Stimulated activated CD8-positive, alpha-beta memory T cell treated with anti-CD3 and anti-CD28 coated beads, Interleukin-15, amount 100 ng/mL, for 48 hours (primary cell): ENCODE measurements at places on chromosomes 2 and 18.

DNA sequence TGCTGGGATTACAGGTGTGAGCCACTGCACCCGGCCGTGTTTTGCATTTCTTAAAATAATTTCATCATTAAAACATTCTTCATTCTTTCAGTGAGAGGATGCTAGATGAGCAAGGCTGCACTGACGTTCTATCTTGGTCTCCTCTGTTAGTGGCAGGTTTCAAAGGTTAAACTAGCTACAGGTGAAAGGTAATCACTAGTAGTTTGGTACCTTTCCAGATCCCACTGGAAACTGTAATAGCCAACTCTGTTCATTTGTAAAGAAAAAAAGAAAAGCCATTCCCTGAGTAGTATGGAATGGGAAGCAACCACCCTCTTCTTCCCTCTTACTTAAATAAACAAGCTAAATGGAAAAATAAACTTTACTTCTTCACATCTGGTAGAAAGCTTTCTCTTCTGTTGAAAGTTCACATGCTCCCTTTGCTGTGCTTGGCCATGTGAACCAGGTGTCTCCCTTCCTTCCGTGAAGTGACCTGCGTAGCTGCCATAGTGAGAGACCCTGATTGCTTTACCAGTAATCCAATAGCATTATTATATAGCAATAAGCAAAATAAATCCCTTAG is 94.0 kb downstream of the GREB1L start:
- DNase-seq, result no peak

DNA sequence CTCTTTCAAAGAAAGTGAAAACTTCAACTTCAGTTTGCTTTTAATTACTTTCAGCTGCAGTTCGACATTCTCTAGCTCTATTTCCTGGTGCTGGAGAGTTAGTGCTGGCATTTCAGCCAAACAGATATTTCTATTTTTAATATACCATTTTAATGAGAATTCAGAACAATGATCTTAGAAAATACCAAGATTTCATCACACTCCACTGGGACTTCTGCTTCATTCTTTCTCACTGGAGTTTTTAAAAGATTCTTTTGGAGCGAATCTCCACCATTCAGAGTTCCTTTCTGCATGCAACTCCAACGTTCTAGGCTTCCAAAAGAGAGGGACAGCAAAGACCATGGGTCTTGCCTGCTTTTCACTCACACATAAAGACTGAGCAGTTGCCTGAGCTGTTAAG is 94.2 kb downstream of the CABLES1 start:
- DNase-seq, result no peak

GRCh38 chr2:133139847-133140533 is 428.3 kb downstream of the NCKAP5 start:
- no peak for DNase-seq

GRCh38 chr2:181146171-181146570 is 165.8 kb downstream of the UBE2E3 start:
- DNase-seq, result no peak

GRCh38 chr18:77495982-77496690 is 246.5 kb downstream of the GALR1 start:
- DNase-seq, result no peak

DNA sequence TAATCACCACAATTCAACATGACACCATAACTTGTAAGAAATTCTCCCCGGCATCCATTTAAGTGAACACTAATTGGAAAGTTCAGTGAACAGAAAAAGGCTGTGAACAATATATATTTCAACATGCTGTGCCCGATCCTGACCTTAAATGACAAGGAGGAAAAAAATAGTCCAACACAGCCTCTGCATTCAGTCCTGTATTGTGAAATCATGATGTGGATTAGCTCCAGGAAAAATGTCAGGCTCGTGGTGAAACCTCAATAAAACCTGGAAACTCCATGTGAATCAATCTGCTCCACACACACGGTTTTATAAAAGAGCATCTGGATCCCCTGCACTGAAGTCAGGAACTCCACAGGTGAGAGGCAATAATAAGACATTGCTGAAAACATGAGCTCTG is 145.4 kb upstream of the SPOPL start:
- no peak for DNase-seq

GRCh38 chr18:70380915-70381896 is 92.4 kb downstream of the SOCS6 start:
- DNase-seq, result no peak

DNA sequence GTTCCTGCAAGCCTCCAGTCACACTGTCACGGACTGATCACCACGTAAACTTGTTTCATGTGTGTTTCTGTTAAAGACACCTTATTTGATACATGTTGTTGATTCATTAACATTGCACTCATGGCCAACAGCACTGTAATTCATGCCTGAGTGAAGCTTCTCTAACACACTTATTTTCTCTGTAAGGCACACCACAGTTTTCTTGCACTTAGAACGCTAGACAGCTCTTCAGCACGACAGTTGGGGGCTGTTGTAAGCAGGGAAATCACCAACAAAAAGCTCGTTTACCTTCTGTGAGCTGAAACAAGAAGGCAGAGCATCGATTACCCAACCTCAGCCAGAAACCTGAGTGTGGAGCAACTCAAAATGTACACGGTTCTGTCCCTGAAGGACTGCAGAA is 28.1 kb downstream of the TNFRSF11A start:
- no peak for DNase-seq

GRCh38 chr2:47483191-47483590 is 80.2 kb downstream of the MSH2 start:
- no peak for DNase-seq

- no peak for DNase-seq
Measured at GRCh38 chr2:85213404-85213803, 80.2 kb downstream of the TCF7L1 start.

- no peak for DNase-seq
Measured at GRCh38 chr2:212097001-212097400, 441.6 kb downstream of the ERBB4 start.

- no peak for DNase-seq
Measured at GRCh38 chr2:216694826-216695217, 527 bp downstream of the IGFBP5 start.

GRCh38 chr2:215780907-215781685 is 232.3 kb downstream of the MREG start:
- no peak for DNase-seq

DNA sequence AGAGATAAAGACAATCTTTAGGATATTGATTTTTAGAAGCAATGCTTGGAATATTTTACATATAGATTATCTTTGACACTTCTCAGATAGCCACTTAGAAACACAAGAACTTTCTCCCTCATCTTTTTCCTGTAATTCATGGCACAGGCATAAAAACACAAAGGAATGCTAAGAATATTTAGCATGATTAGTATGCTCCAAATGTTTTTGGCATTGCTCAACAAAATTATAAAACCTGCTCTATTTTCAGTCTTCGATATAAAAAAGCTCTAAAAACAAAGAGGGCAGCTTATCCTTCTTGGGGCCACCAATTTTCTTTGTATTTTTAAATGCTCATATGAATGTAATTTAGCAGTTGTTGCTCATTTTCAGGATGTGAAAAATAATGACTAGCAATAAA is 90.8 kb downstream of the RAD51AP2 start:
- DNase-seq, result no peak

DNA sequence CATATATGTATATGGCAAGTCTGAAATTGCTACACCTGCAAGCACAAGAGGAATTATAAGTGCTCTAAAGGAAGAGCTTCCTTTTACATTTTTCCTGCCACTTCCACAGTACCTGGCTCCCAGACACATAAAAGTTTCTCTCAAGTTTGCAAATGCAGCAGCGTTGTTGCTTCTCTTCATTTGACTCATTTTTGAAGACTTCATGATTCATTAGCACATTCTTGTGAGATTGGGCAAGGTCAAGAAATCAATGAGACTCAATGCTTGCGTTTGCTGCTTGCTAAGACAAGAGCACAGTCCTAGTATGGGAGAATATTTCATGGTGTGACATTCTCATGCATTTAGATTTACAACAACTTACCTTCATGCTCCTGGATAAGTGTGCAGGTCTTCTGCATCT is 42.6 kb upstream of the PDCL3 start:
- no peak for DNase-seq

- no peak for DNase-seq
Measured at GRCh38 chr18:9577361-9577760, 37.0 kb downstream of the PPP4R1 start.

DNA sequence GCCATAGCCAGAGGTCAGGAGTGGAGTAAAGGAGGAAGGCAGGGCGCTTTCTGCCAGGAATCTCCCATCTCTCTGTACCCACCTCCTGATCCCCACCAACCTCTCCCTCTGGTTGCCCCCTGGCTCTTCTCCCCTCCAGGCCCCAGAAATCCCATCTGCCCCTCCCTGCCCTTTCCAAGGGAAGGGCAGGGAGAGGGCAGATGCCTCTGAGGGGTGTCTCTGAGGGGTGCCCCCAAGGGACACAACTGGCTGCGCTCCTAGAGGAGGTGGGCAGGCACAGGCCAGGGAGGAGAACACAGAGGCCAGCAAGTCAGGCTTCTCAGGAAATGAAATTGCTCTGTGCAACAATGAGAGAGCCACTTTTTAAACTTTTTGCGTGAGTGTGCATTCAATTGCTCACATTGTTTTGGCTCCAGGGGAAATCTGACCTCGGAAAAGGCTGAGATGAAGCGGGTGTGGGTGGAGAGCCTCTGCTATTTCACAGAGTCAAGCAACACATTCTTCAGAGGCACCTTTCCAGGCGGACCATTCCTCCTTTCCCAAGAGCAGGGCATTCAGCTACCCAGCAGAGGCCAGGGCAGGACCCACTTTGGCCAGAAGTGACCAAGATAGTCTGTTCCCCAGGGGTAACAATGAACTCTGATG is 125.5 kb downstream of the SMAD7 start:
- DNase-seq, result no peak
